ENCODE measurements at places on chromosomes 7 and 10.

GRCh38 chr10:99698504-99699080 lies 33.3 kb downstream of the COX15 start:
- no peak for DNase-seq

- DNase-seq: peak; percentile 27
Measured at GRCh38 chr7:43584195-43584586, 1.3 kb downstream of the STK17A start.

- DNase-seq: no peak
Measured at GRCh38 chr7:35752742-35753141, 48.1 kb upstream of the SEPTIN7 start.

DNA sequence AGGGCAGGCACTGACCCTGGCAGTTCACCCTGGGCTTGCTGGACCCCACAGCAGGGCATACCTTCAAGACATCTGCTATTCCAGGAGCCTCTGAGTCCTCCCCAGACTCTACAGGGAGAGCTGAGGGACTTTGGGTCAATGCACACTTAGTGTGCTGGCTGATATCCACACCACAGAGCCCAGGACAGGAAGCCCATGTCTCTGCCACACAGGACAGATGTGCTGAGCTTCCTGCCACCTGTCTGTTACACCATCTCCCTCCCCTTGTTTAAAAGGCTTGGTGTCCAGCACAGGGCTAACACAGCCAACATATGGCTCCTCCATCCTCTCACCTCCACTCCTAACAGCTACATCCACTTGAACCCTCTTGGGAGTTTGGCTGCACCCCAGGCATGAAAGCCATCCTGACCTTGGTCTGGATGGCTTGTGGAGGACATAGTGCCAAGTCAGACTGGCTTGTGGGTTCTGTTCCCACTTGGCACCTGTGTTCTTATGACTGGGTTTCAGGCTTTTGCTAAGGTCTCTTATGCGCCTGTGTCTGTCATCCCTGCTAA lies 529.8 kb downstream of the GALNT17 start:
- no peak for DNase-seq

DNA sequence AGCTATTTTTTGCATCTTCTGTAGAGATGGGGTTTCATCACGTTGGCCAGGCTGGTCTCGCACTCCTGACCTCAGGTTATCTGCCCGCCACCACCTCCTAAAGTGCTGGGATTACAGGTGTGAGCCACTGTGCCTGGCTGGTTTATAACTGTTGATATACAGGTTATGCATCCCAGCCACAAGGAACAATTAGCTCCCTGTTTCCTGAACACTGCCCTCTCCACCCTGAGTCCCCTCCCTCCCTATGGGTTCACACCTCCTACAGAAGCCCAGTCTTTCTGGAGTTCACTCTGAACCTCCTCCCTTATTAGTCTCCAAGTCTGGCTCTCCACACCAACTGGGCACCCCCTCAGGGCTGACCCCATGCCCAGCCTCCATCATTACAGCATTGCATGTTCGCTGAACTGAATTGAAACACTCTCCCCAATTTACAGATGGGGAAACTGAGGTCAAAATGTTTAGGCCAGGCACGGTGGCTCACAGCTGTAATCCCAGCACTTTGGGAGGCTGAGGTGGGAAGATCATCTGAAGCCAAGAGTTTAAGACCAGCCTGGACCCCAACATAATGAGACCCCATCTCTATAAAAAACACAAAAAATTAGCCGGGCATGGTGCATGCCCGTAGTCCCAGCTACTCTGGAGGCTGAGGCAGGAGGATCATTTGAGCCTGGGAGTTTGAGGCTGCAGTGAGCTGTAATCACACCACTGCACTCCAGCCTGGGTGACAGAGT lies 1.7 kb upstream of the CLIP2 start:
- no peak for DNase-seq

GRCh38 chr10:59970396-59971368 lies 64.3 kb upstream of the CCDC6 start:
- no peak for DNase-seq

DNA sequence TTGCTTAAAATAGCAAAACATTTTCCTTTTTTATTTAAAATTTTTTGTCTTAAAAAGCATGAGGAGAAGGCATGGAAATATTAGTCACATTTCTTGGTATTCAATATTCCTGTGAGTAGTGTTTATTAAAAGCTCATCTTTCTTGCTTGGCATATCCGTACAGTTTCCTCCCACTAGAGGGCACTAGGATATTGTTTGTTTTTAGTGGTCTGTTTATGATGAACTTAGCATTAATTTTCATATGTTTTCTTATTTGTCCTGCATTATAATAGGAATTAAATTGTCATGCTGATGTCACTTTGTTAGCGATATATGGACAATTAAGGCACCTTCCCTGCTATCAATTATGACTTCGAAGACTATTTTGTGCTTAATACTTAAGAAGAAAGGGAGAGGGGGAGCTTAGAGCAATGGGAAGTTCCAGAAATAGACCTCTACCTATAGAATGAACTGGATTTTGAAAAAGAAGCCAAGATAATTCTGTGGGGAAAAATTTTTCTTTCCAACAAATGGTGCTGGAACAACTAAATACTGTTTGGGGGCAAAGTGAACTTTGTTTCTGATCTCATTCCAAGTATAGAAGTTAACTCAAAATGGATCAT lies 91.0 kb upstream of the STRIP2 start:
- DNase-seq: peak; percentile 36

GRCh38 chr10:3811291-3811870 lies 26.4 kb upstream of the KLF6 start:
- peak; percentile 52 for DNase-seq

DNA sequence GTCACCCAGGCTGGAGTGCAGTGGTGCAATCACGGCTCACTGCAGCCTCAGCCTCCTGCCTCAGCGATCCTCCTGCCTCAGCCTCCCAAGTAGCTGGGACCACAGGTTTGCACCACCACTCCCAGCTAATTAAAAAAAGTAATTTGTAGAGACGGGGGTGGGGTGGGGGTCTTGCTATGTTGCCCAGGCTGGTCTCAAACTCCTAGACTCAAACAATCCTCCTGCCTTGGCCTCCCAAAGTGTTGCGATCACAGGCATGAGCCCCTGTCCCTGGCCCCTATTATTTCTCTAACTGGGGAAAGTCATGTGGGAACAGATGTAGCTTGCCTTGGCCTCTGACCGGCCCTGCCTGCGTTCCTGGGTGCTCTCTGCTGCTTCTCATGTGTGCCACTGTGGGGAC lies 178.7 kb downstream of the RNF216 start:
- DNase-seq: no peak

- DNase-seq: no peak
Measured at GRCh38 chr7:100598425-100598824, 3.7 kb upstream of the PCOLCE start.

GRCh38 chr7:157564517-157565177 lies 227.8 kb downstream of the DNAJB6 start:
- DNase-seq: no peak

DNA sequence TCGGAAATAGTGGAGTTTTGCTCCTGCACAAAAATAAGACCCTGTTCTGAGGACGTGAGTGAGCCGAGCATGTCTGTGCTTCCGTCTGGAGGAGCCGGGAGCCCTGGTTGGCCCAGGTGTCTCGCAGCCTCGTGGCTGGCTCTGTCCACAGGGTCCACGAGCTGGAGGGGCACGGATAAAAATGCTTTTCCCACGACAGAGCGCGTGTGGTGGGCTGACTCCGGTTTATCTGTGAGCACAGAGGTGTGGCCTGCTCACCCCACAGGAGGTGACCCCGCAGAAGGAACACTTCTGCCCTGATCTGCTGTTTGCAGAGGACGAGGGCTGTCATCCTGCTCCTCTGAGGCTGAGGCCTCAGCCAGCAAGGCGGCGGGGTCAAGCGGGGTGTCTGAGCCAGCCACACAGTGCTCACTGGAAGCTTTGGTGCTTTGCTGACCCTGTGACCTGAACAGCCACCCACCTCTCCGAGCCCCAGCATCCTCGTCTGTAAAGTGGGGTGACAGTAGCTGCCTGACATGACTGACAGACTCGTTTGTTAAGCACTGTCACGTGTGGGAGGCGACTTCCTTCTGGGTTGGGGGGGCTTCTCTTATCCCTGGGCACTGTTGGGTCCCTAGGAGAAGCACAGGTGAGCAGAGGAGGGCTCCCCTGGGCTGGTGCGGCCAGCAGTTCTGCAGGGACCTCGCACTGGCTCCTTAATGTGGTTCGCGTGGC lies 162.5 kb downstream of the DNAJB6 start:
- DNase-seq: no peak

- DNase-seq: no peak
Measured at GRCh38 chr10:130201043-130201380, 64.8 kb downstream of the GLRX3 start.

GRCh38 chr7:27999829-28000228 lies 180.8 kb downstream of the JAZF1 start:
- DNase-seq: no peak

DNA sequence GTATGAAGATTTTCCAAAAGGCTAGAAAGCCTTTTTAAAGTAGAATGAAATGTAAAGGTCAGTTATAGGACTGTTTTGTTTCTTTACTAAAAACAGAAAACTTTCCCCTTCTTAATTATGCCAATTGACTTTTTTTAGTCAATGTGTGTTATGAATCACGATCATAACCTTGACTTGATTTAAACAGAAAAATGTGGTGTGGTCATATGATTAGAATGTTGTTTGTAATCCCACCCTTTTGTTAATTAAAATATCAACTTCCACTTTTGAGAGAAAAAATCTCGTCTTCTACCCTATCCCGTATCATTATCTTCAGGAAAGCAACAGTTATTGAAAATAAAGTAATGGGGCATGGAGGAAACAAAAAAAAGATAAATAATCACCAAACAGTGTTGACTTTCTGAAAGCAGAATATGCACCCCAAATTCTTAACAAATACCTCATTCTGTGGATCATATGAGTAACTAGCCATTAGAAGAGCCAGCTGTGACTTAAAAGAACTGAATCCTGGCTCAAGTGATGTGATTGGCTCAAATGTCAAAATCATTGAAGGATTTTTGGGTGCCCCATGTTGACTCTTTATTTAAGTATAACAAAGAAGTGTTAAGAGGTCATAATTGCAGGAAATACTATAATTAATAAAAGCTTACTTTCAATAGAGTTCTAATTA lies 32.3 kb upstream of the SLC16A12 start:
- DNase-seq: no peak

GRCh38 chr10:132912713-132913558 lies 29.4 kb downstream of the CFAP46 start:
- DNase-seq: no peak
